ENCODE measurements at places on chromosomes 1 and 21.
A peak's percentile ranks its signal among the peaks of the same experiment; 100 is the strongest.

GRCh38 chr1:21175670-21176581, 771 bp downstream of the EIF4G3 start:
- no peak for DNase-seq

GRCh38 chr1:39646232-39647081, 7.0 kb upstream of the HEYL start:
- no peak for DNase-seq

DNA sequence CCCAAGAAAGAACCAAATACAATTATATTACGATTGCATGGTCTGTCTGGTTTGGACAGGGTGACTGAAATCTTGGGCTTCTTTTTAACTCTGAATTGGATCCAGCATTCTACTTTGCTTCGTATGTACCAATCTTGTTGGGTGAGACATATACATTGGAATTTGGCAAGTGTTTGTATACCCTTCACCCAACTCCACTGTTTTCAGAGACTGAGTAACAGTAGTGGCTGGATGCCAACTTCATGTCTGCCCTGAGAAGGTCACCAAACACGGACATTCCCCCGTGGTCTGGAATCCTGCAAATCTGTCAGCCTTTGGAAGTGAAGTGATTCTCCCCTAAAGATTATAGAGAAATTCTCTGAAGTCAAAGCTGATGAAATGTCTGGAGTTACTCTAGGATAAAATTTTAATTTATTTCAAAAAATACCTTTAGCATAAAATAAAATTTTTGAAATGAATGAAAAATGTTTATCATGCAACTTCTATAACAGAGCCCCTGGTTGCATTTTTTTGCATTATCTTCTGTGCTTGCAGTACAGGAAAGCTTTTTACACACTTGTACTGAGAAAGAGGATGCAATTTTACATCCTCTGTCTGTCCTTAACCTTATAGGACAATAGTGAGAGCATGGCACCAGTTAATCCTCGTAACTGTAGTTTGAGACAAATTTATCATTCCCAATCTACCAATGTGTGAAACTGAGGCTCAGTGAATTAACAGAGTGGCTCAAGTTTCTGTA, 201.8 kb downstream of the DISC1 start:
- DNase-seq: peak; percentile 96

- peak; percentile 53 for DNase-seq
Observed at GRCh38 chr1:115506924-115507589, 134.7 kb upstream of the VANGL1 start.

GRCh38 chr1:218496561-218496960, 151.4 kb downstream of the TGFB2 start:
- peak; percentile 100 for DNase-seq

- peak; percentile 76 for DNase-seq
Observed at GRCh38 chr1:205600085-205600484, 31.7 kb downstream of the ELK4 start.

- no peak for DNase-seq
Observed at GRCh38 chr1:24932284-24932683, 2.2 kb upstream of the RUNX3 start.

DNA sequence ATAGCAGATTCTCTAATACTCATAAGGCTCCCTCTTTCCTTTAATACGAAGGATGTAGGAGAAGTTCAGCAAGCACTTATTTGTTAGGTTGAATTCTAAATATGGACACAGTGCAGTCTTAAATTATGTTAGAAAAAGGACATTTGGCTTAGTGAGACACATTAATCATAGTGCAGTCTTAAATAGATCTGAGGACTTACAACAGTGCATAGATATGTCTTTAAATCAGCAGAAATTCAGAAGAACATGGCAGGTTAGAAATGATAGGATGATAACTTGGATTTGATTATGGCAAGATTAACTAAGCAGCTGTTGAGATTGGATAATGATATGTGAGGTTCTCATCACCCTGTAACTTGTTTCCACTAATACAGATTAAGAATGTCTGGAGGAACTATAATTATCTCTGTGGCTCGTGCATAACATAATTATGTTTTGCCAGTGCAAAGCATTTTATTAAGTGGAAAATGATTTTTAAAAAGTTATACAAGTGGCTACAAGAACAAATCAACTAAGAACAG, 485.9 kb downstream of the USP25 start:
- no peak for DNase-seq

DNA sequence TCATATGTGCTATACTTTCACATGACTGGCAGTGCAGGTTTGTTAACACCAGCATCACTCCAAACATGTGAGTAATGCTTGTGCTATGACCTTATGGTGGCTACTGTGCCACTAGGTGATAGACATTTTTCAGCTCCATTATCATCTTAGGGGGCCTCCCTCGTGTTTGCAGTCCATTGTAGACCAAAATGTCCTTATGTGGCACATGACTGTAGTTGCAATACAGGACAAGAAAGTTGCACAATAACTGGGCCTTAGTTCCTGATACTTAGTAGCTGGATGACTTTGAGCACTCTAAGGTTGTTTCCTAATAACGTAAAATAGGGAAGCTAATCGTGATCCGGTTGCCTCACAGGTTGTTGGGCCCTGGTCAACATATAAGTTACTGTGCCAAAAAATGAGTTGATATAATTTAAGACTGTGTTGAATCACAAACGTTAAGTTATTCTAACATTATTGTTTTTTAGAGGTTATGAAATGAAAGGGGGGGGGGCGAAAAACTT, 511 bp upstream of the SNX27 start:
- peak; percentile 20 for DNase-seq

DNA sequence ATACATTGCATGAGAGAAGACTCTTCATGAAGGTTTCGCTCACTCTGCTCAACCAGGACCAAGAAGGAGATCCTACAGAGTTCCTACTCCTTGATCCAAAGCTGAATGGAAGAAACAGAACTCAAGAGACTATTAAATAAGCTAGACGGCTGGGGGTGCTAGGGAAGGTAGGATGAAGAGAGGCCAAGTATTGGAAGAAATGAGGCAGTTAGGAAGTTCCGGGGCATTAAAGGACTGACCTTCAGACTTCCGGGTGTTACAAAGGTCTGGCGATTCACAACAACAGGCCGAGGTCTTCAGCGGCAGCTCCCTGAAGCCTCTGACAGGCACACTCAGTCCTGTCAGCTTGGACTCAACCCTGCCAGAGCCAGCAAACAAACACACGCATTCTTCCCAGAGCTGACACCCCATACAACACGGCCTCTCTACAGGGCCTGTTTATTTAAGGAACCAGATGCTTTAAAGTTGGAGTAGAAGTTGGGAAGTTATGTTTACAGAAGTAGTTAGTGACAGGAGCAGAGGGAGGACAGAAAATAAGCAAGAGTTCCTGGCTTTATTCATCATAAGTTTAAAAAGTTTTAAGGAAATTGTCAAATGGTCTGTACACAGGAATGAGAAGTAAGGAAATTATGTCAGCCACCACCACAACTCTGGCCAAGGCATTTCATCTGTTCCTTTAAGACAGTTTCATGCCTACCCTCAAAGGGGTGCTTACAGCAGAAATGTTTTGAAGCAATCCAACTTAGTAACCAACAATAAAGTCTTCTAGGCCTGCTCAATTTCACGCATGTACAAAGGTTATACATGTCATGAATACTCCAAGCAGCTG, 4.7 kb downstream of the SORT1 start:
- DNase-seq: peak; percentile 52

GRCh38 chr1:93411000-93411399, 36.9 kb upstream of the FNBP1L start:
- DNase-seq: no peak

DNA sequence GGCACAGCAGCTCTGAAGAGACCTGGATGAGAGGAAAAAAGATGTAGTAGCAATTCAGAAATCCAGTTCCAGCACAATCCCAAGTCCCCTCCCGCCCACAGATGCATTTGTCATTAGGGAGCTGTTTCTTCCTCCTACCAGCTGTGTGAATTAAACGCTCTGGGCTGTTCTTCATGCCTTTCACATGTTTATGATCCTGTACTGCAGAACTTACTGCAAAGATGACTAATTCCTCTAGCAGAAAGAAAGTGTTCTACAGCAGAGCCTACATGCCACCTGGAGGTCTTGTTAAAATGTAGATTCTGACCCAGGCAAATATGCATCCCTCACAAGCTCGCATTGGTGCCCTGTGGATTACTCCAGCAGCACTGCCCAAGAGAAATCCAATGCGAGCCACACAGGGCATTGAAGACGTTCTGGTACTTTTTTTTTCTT, 6.5 kb downstream of the ENO1 start:
- DNase-seq: peak; percentile 43

GRCh38 chr1:154857441-154858215, 12.5 kb downstream of the KCNN3 start:
- no peak for DNase-seq

- DNase-seq: no peak
Observed at GRCh38 chr1:57302812-57303596, 120.9 kb downstream of the DAB1 start.

DNA sequence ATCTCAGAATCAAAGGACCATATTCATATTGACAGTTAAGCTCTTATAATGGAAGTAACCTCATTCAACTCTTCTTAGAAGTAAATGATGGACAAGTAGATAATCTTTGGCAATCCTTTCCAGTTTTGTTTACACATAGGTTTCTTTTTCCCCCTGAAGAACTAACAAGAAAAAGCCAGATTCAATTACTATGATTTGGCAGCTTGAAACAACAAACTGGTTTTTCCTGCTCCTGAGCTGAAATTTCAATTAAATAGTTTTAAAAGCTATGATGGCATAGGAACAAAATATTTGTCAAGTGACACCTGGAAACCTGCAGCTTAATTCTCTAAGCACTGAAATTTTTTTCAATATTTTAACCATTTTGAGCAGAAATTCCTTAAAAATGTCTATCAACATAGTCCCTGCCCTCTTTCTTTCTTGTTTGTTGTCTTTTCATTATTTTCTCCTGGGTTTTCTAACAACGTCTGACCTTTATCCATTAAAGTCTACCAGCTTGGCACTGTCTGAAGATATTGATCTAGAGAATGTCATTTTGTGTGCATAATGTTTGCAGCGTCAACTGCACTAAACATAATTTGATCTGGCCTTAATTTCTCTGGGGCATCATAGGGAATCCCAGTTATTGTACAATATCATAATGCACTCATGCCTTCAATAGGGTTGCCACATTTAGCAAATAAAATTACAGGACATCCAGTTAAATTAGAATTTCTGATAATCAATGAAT, 4.0 kb upstream of the SLC35A3 start:
- no peak for DNase-seq

DNA sequence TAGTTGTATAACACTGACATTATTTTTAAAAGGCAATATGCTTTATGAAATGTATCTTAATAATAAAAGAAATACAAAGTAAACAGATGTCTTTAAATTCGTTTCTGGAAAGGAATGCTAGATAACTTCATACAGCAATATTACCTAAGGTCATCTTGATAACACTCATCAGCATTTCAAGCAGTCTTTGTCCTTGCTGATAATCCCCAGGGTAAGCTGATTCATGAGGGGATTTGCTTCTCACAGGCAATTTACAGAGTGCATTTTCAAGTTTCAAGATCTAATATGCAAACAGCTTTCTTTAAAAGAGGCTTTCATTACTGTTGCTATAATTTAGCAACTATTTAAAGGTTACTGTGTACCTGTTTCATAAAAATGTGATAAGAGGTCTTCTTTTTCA, 75.2 kb upstream of the NEK2 start:
- DNase-seq: no peak

- DNase-seq: no peak
Observed at GRCh38 chr1:2609319-2610035, 22.9 kb downstream of the PRXL2B start.

GRCh38 chr1:155706139-155706538, 17.2 kb downstream of the DAP3 start:
- DNase-seq: peak; percentile 56

DNA sequence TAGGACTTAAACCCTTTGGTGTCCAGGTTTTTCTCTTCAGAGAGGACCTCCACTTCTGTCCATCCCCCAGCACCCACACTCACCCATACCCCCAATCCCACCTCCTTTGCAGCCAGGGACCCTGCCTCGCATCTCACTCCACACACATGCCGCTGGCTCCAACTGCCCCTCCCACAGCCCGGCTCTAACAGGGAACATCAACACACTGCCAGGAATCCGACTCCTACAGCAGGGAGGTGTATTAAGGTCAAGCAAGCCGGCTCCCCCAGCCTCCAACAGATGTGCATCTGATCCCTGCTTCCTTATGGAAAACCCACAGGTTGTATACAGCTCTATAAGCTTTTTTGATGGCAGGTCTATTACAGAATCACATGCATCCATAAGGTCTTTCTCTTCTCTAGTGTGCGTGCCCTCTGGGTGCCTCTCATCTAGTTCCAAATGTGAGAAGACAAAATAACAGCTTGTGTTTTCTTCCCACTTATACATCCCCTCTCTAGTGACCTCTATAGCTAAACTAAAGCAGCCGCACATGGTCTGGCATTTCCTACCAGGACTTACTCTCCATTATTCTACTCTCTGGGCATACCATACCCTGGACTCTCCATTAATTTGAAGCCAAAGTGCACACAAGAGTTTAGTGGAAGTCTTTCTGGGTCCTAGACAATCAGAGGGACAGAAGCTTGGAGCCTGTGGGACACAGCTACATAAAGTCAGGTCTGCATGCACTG, 16.3 kb downstream of the PIK3C2B start:
- DNase-seq: no peak

- no peak for DNase-seq
Observed at GRCh38 chr1:13584876-13585611, 1.4 kb downstream of the PDPN start.

- peak; percentile 37 for DNase-seq
Observed at GRCh38 chr21:43341378-43342161, 85.4 kb downstream of the SIK1 start.

DNA sequence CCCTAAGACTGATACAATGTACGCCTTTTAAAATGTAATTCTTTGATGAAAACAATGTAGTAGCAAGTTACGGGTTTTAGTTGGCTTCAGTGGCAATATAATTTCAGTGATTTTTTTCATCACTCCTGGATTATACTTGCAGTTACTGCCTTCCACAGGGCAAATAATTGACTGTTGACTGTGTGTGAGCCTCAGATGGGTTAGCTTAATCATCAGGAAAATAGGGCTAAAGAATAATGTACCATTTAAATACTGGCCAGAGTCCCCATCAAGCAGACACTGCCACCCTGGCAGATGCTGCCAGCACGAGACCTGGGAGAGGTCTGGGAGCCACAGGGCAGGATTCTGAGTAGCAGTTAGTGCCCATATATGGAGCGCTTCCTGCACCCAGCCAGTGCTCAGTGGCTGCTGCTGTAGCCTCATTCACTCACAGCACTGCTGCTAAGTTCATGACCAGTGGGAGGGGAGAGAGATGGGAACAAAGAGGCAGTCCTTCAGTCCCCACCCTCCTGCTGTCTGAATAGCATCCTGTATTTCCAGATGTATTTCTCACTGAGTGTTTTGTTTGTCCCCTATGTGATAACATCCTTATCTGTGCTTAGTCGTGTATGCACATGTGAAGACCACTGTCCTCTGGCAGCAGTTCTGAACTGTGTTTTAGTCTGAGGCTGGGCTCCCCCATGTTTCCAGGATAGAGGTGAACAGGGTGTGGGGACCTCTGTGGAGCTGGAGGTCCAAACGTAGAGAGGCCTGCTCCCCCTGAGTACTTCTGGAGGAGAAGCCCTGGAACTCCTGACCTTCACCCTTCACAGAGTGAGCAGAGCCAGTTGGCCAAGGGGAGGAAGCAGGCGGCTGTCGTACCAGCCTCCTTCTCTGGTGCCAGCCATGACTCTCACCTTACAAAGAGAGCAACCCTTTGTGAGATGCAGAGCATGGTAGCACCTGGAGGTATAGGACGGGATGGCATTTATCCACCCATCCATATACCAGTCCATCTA, 80.4 kb downstream of the ADARB1 start:
- peak; percentile 80 for DNase-seq

GRCh38 chr1:241485554-241485992, 34.0 kb downstream of the FH start:
- no peak for DNase-seq

Measured in astrocyte (in vitro differentiated cells and primary cell).